HEK293T (cell line): ENCODE measurements at places on chromosomes 1 and 21.

GRCh38 chr1:171334024-171334640, 20.1 kb downstream of the FMO4 start:
- no peak for DNase-seq

DNA sequence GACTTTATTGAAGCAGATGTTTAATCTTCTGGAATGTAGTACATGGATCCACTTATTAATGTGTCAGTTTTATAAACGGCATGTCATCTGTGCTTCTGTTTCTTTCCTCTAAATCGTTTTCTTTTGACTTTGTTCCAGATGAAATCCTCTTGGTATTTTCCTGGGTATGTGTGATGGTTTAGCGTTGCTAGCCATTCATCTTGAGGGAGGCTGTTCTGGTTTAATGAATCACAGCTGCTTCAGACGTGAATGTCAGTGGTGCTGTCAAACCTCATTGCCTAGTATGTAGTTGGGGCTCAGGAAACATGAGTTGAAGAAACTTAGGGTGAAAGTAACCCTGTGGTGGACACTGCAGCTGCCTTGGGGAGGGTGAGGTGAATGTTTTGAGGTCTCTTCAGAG, 33.2 kb downstream of the KCNK1 start:
- DNase-seq: no peak

- no peak for DNase-seq
Observed at GRCh38 chr1:221961532-221962292, 219.8 kb upstream of the DUSP10 start.

GRCh38 chr1:67285780-67286488, 21.7 kb upstream of the IL12RB2 start:
- no peak for DNase-seq

GRCh38 chr1:215056584-215056983, 26.0 kb upstream of the KCNK2 start:
- DNase-seq: no peak

DNA sequence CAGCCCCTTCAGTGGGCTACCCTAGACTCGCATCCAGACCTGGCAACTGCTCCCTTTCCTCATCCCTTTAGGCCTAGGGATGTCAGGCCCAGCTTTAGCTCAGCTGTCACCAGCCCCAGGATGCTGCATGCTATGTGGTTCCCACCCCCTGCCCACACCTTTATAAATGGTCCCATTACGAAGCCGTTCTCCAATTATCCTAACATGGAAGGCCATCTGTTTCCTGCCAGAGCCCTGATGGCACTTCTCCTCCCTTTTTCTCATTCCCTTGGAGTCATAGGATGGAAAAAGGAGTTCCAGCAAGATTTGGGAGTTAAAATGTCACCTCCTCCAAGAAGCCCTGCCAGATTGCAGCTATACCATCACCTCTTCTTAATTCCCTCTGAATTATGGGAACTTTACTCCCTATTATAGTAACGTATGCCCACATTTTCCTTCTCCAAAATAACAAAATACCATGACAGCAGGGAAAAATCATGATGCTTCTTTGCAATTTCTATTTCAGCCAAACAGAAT, 205.0 kb upstream of the GRIK3 start:
- no peak for DNase-seq

DNA sequence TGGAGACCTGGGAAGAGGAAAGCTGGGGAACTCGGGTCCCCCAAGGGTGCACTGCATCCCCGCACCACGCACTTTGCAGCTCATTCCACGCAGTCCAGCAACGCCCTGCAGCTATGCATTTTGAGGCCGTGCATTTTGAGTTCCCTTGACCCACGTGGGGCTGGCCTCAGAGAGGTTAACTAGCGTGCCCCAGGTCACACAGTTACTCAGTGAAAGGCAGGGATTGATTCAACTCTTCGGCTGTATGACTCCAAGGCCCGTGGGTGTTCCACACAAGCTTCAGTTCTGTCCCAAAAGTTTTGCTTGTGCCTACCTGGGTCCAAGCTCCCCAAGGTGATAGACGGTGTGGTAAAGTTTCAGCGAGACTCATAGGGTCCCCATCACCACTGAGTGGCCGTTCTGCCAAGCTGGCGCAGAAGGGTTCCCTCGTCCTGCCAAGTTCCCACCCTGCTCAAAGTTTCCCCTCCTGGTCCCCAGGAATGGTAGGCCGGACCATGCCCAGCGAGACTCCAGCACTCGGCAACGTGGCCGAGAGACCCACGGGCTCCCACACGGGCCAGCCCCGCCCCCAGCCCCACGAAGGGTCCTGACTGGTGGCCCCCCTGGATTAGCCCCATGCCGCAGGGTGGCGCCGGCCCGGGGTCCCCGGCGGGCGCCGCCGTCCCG, 611 bp downstream of the HSPG2 start:
- DNase-seq: no peak

- no peak for DNase-seq
Observed at GRCh38 chr1:213245260-213245910, 194.3 kb downstream of the RPS6KC1 start.

GRCh38 chr1:232390590-232390989, 239.3 kb downstream of the SIPA1L2 start:
- no peak for DNase-seq
